ENCODE measurements at places on chromosomes 3 and 15.
A peak's percentile ranks its signal among the peaks of the same experiment; 100 is the strongest.

- DNase-seq, result no peak
Observed at GRCh38 chr3:184351511-184352148, 9.8 kb downstream of the CLCN2 start.

DNA sequence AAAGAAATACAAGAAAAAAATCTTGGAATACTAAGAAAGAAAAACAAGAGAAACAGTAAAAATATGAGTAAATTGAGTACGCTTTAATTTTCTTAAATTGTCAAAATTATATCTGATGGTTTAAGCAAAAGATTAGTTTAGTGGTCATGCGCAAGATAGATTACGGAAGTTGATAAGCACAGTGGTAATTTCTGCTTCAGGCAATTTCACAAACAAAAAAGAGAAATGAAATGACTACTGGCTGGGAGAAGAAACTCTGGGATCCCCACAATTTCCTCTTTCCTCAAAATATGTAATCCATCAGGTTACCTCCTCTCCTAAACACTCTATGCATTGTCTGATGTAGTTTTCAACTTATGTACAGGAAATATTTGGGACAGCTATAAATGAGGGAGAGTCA lies 9.0 kb downstream of the MYD88 start:
- DNase-seq, result no peak

DNA sequence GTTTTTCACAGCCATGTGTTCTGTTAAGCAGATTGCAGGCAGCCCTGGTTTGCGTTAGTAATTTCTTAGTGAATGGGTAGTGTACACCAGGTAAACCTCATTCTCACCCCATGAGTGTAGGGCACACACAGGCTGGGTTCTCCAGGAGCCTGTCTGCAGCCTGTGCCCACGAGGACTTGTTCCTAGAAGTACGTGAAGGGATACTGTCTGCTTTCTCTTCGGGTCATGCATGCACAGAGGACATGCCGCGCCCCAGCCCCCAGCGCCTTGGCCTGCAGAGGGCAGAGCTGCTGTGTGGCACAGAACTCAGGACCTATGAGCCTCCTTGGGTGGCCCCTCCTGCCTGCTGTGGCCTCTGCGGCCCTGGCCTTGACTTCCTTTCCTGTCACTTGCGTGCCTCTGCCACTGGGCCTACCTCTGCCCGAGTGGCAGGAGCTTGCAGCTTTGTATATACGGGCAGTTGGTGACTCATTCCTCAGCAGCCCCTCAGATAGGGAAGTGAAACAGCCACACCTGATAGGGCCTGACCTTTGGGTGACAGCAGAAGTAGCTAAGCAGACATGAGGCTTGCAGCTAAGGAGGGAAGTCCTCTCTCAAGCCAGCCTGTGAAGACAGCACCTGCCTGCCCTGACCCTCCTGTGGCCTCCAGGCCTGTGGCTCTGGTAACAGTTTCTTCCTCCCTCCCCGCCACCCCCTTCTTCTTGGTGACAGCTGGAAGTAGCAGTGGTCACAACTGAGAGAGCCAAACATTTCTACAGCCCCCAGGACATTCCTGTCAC lies 19.5 kb downstream of the PPCDC start:
- DNase-seq, result peak; percentile 29

- no peak for DNase-seq
Observed at GRCh38 chr3:136142592-136142991, 53.5 kb downstream of the MSL2 start.

DNA sequence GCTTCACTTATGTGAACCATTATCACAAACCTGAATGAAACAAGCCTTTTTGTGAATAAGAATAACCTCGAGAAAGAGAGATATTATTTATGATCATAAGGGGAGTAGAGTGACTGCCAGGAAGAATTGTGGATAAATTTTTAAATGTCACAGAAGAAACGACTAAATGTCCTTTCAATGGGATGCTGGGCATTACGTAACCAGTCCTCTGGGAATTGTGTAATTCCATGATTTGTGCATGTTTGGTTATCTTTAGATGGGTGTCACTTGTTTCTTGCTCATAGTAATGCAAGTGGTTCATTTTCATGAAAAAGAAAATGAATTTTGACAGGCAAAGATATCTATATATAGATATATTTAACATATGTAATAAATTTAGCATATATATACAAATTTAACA lies 379.5 kb upstream of the AGTR1 start:
- DNase-seq, result no peak

DNA sequence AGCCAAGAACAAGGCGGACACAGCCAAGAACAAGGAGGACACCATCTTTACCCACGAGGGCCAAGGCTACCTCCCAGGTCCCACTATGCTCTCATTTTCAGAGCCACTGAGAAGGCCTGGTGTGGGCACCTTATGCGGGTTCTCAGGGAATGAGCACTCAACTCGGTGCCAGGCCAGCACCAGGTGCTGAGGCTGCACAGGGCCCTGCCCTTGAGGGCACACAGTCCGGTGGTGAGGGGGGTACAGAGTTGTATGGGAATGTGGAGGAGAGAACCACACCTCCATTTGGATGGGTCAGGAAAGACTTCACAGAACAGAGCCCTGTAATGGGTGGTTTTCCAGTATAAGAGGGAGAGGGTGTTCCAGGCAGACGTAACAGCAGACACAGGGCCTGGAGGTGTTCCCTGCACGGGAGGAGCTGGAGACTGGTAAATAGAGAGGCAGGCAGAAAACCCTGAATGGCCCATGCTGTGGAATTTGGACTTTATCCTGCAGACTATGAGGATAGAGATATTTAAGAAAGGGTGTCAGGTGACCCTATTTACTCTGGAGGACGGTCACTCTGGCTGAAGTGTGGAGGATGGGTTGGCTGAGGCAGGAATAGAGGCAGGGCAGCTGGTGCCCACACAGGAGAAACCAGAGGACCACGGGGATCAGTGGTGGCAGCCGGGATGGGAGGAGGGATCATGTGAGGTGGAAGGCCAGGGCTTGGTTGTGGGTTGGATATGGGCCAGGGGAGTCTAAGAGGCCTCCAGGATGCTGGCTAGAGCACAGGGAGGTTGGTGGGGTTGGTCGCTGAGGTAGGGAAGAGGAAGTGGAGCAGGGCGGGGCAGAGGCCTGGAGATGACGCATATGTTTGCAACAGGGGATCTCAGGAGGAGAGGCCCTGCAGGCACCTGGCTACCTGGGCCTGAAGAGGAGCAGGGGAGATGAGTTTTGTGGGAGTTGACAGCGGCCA lies 34.6 kb downstream of the CRABP1 start:
- DNase-seq, result no peak

GRCh38 chr3:32448686-32449474 lies 53.8 kb downstream of the CMTM6 start:
- DNase-seq, result no peak

GRCh38 chr3:132001999-132002398 lies 32.8 kb downstream of the CPNE4 start:
- DNase-seq, result no peak

- no peak for DNase-seq
Observed at GRCh38 chr3:188888321-188889053, 283.3 kb upstream of the TPRG1 start.

GRCh38 chr3:142117056-142117851 lies 32.1 kb downstream of the TFDP2 start:
- DNase-seq, result no peak

DNA sequence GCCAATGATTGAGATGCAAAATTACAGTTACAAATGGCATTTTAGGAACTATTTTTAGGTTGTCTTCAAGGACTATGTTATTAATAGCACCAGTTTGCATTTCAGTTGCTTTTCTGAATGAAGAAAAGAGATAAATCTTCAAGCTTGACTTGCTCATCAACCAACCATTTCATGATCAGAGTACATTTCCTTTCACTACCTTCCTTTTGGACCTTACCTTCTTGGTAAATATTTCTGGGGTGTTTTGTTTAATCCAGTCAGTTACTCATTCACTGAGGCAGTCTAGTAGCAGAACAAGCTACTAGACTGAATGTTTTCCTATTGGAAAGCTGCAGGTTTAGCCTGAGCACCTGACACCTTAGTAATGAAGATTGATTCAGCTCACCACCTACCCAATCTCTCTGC lies 8.2 kb downstream of the SLC27A2 start:
- DNase-seq, result no peak

GRCh38 chr15:29103824-29104565 lies 165.6 kb downstream of the NSMCE3 start:
- peak; percentile 33 for DNase-seq

GRCh38 chr15:68789534-68790241 lies 31.0 kb downstream of the ANP32A start:
- DNase-seq, result no peak

DNA sequence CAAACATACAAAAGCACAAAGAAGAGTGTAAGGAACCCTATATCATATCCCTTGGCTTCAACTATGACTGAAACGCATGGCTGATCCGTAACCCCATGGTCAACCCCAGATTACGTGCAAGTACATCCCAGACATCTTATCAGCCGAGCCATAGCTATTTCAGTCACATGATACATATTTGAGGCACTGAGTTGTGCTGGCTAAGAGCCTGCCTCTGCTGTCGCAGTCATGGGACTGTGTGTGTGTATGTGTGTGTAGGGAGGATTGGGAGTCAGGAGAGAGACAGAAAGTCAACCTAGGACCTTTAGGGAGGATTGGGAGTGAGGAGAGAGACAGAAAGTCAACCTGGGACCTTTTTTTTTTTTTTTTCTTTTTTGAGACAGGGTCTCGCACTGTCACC lies 8.4 kb downstream of the ST6GAL1 start:
- DNase-seq, result no peak

GRCh38 chr3:157807280-157807679 lies 298.9 kb downstream of the SHOX2 start:
- no peak for DNase-seq

DNA sequence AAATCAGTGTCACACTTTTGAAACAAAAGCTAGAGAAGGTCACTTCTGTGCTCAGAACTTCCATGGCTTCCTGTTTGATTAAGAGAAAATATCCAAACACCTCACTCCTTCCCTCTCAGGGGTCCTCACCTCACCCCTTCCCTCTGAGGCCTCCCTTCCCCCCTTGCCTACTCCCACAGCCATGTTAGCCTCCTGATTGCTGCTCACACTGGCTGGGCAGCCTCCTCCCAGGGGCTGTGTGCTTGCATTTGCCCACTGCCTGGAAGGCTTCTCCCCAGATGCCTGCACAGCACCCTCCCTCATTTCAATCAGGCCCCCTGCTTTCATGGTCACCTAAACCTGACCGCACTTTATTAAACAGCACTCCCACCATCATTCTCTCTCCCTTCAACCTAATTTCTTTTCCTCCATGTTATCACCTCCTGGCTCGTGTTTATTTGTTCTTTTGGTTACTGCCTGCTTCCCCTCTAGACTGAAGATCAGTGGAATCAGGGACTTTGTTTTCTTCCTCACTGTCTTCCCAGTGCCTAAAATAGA lies 10.4 kb downstream of the BOC start:
- no peak for DNase-seq

DNA sequence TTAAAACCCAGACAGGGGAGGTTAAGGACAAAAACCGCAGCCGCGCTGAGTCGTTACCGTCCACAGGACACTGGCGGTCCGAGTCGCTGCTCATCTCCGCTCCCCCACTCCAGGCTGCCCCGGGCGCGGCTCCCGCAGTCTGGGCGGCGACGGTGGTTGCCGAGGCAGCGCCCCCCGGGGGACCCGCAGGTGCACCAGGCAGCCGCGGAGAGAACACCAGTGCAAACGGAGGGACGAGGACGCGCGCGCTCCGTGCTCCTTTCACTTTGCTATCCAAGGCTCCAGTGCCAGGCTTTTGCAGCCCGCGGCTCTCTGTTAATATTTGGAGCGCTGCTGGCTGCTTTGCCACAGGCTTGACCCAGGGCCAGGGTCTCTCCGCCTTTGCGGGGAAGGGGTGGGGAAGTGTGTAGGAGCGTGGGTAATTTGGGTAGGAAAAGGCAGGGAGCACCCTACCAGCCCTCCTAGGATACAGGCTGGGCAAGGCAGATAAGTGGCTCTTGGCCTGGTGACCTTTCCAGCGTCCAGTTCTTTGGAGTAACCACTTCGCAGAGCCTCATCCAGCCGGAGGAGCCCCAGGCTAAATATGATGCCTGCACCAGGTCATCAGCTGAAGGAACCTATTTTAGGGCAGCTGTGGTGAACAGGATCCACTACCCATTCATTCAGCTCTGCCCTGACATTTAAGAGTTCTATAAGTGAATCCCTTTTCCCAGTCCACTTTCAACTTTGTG lies at the start of gene GADL1:
Gene GADL1, minus strand, starts transcription at position 141 of the 731 bp plus-strand sequence. Its CDS starts 47 bp downstream, at position 94.
- peak; percentile 3 for DNase-seq

GRCh38 chr3:184496933-184497332 lies 64.7 kb upstream of the EPHB3 start:
- DNase-seq, result no peak

GRCh38 chr3:117557464-117558090 lies 848.0 kb downstream of the TUSC7 start:
- no peak for DNase-seq

- no peak for DNase-seq
Observed at GRCh38 chr3:157393113-157393512, 43.5 kb upstream of the PTX3 start.

DNA sequence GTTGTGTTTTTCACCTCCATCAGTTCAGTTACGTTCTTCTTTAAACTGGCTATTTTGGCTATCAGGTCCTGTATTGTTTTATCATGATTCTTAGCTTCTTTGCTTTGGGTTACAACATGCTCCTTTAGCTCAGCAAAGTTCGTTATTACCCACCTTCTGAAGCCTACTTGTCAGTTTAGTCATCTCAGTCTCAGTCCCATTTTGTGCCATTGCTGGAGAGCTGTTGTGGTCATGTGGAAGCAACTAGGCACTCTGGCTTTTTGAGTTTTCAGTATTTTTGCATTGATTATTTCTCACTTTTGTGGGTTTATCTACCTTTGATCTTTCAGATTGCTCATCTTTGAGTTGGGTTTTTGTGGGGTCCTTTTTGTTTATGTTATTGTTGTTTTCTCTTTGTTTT lies 151.3 kb downstream of the CFAP20DC start:
- DNase-seq, result no peak

DNA sequence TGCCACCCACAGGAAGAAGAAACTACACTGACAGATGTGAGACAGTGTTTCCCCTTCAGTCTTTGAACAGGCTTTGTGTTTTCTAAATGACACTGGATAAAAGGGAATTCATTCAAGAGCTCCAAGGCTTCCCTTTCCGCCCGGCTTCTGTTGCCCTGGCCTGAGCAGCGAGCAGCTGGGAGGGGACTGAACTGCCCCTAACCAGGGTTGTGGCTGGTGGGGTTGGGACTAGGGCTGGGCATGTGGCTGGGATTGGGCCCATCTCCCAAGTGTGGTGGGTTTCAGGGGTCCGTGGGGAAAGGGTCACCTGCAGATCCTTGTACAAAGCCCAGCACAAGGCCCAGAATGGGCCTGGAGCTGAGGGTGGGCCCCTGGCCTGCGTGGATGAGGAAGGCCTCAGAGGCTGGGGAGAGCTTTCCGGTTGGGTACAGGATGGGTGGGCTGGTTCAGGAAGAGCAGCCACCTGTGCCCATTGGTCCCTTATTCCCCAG lies 10.4 kb downstream of the VILL start:
- no peak for DNase-seq

- DNase-seq, result no peak
Observed at GRCh38 chr15:72342385-72342784, 22.4 kb upstream of the CELF6 start.
